NCI-H1417 (cell line): ENCODE measurements at places on chromosomes 12 and 14.

DNA sequence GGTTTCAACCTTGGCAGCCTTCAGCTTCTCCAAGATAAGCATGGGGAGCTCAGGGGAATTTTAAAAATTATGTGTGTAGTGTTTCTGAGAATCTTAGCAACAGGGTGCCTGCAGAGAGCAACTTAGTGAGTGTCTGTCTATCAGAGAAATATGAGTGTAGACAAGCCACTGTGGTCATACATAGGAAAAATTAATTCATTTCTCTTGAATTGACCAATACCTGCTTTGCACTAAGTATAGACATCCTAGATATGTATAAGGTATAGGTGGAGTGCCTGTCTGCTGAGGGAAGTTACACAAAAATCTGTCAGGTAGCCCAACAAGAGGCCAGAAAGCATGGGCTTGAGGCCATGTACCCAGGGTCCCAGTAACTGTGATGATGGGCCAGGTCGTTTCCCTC lies 20.7 kb downstream of the HELB start:
- no peak for DNase-seq

DNA sequence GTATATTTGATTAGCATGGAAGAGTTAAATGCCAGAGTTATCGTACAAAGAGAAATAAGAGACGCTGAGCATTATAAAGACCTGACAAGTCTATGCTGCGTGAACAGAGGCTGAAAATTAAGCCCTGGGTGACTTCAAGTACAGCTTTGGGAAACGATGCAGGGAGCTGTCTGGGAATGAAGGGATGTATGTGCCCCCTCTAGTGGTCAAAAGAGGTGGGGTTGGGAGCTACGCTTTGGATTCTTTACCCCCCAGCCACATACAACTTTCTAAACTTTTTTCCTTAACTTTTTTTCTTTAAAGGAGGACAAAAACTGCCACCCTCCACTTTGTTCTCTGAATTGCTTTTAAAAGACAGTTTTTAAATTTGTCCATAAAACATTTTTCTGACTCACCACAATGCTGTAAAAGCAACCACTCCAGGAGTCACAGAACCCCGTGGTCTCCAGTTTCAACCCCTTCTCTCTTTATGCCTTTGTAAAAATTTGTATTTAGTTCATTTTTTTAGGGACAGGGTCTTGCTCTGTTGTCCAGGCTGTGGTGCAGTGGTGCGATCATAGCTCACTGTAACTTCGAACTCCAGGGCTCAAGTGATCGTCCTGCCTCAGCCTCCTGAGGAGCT lies 59.4 kb downstream of the ZNF664 start:
- DNase-seq = peak; percentile 22

- DNase-seq = peak; percentile 78
These were observed 404.4 kb downstream of the FLRT2 start for GRCh38 chr14:85934123-85934885.

- no peak for DNase-seq
These were observed 588.7 kb downstream of the CCER1 start for GRCh38 chr12:90366286-90366685.

DNA sequence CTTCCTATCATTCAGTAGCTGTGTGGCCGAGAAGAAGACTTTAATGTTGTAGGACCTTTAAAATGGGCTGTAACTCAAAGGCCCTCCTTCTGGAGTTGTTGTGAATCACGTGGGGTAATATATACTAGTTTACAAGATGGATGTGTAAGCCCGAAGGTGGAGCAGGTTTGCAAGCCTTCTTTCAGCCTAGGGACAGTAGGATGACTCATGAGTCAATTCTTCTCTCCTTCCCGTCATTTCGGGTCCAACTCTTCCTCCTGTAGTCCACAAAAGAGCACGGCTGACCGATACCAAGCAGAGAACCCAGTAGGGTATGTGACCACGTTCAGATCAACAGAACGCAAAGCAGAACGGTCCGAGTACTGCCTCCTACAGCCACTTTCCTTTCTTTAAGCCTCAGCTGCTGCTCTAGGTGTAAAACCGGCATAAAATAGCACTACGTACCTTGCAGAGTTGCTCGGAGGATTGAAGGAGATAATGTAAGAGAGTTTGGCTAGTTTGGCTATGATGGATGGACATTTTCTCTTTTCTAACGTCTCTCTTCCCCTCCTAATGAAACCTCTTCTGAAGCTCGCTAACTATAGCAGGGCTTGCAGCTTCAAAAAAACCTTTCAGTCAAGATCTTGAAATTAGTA lies 1.3 kb upstream of the RASSF3 start:
- DNase-seq = no peak

GRCh38 chr14:86296173-86296572 lies 766.2 kb downstream of the FLRT2 start:
- DNase-seq = peak; percentile 35
